ENCODE measurements at places on chromosomes 12 and 14. TPM values are rescaled to one million over a fixed set of nuclear protein-coding genes. Genes with fewer than 3 reads are reported as not detected.
A peak's percentile ranks its signal among the peaks of the same experiment; 100 is the strongest.

The BDKRB1 gene
- total RNA-seq: not detected

The FOXN4 gene
- total RNA-seq: not detected

The AKT1 gene
- total RNA-seq: 124 TPM

The FKBP11 gene
- total RNA-seq: 171 TPM

The CLEC4D gene
- total RNA-seq: not detected

The RBP5 gene
- not detected for total RNA-seq

The TPH2 gene
- not detected for total RNA-seq

The GLIPR1 gene
- 7.9 TPM for total RNA-seq

The KRT6C gene
- not detected for total RNA-seq

The INHBC gene
- total RNA-seq: 0.14 TPM

The GPR84 gene
- 0.13 TPM for total RNA-seq

The CTDSP2 gene
- 35.3 TPM for total RNA-seq

GRCh38 chr14:54188064-54188666, 208.6 kb upstream of the CDKN3 start:
- DNase-seq: no peak

DNA sequence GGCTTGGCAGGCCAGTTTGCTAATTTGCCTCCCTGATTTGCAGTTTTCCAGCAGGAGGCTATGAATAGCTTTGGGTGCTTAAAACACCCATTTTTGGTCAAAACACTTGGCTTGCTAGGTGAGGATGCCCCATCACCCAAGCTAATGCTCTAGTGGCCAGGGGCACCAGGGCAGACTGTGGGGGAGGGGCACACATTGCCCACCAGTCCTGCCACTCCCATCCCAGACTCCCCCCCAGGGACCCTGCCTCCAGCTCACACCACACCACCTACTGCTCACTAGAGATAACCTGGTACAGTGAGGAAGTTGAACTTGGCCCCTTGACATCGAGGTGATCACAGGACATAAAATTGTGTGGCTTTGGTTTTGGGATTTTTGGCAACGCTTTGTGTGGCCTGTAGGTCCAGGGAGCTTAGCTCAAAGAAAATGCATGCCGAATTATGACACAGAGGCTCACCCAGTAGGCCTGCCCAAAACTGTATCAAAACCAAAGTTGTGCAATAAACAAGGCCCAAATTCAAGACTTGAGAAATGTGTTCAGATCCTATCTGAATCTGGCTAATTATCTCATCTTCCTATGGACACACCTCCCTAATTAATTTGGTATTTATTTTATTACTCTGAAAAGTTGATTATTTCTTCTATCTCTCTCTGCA, 4.3 kb downstream of the NUAK1 start:
- no peak for DNase-seq

- no peak for DNase-seq
Observed at GRCh38 chr12:58847901-58848600, 72.3 kb downstream of the LRIG3 start.

GRCh38 chr14:39548358-39548757, 116.1 kb upstream of the FBXO33 start:
- no peak for DNase-seq

DNA sequence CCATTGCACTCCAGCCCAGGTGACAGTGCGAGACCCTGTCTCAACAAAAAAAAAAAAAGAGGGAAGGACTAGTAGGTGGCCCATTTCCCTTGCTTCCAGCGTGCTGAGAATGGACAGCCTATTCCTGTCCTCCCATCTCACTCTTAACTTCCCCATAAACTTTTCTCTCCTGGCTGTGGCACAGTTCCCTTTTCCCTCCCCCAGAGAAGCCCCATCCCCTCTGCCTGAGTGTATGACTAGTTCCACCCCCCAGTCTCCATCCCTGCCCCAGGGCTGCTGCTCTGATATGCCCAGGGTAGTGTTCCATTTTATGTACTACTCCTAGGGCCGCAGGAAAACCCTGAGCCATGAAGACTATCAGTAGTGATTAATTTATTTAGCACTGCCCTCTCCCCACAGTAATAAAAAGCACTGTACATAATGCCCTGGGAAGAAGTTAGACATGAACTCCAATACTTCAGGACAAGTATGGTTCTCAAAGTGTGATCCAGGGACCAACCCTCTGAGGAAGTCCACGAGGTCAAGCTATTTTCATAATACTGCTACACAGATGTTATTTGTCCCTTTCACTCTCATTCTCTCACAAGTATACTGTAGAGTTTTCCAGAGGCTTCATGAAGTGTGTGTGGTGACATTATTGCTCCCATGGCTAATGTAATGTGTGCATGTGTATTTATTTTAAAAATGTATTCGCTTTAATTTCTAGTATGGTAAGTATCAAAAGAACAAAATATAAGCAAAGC, 11.5 kb upstream of the CHD4 start:
- no peak for DNase-seq

DNA sequence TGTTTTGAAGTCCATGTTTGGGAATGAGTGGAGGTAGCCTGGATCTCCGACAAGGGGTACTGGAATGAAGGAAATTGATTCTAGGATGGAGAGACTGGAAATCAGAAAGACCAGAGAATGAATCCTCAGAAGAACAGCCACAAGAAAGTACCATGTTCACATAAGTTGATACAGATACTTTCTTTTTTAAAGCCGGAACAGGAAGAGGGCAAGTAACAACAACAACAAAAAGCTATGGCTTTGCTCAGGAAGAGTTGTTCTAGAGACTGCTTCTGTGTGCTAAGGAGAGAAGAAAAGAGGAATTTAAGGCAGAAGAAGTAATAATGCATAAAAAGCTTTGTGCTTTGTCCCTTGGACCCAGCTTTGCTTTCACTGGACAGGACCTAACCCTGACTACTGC, 6.2 kb downstream of the TC2N start:
- no peak for DNase-seq

- no peak for DNase-seq
Observed at GRCh38 chr14:97543221-97543620, 746.0 kb downstream of the VRK1 start.

DNA sequence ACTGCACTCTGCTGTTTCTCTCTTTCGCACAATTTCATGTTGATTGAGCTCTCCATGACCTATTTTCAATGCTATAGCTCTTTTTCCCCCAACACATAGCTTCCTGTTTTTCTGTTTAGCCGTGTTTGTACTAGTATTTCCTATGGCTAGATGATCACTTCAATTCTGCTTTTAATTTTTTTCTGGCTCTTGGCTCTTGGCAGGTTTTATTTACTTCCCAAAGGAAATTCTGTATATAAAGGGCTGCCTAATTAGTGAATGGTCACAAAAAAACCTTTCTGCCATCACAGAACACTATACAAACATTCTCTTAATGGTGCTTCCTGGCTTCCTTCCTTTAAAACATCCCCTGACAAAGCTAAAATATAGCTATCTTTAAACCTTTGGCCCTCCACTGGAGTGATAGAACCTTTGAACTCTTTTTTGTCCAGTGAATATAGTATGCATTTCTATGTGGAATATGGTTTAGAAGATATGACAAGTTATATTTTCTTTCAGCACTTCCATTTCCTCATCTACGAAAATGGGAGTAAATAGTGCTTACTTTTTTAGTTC, 88.2 kb downstream of the RASSF9 start:
- no peak for DNase-seq

GRCh38 chr14:106493962-106494823, 967.8 kb downstream of the TMEM121 start:
- no peak for DNase-seq

DNA sequence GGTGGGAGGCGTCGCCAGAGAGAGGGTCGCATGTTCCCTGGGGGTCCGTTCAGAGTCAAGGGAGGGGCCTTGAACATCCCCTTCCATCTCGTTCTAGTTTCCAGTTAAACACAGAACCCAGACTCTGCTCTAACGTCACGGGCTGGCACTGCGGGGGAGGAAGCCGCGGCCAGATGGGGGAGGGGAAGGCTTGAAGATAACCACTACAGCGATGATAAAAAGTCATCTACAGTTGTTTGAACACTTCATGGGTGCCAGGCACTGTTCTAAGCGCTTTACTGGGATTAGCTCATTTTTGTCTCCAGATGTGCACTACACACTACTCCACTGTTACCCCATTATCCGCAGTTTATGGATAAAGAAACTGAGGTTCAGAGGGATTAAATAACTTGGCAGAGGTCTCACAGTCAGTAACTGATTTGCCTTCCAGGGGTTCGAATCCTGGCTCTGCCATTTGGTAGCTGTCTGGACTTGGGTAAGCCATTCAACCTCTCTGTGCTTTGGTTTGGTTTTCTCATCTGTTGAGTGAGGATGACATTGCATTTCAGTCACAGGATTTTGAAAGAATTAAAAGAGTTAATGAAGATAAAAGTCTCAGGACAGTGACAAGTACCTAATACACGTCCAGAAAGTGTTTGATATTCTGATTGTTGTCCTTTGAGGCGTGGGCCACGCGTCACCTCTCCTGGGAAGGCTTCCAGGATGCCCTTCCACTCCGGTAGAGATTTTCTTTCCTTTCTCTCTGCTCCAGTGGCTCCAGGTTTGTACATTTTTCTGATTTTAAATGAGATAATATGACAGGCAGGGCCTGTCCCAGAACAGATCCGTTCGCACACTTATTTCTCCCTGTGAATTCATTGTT, 798 bp upstream of the RASAL1 start:
- DNase-seq: peak; percentile 58

DNA sequence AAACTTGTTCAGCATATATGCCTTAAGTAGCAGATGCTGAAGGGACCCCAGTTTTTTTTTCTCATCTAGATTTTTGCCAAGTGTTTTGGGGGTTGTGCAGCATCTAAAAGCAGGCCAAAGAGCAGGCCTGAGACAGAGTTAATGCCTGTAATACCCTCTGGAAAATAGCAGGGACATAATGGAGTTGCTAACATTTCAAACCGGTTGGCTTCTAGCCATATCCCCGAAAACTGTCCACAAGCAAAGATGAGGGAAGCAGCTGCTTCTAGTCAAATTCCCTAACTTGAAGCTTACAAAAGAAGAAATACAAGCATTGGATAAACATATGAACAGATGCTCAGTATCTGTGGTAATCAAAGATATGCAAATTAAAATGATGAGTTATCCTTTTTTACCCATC, 52.1 kb upstream of the AEBP2 start:
- DNase-seq: no peak

DNA sequence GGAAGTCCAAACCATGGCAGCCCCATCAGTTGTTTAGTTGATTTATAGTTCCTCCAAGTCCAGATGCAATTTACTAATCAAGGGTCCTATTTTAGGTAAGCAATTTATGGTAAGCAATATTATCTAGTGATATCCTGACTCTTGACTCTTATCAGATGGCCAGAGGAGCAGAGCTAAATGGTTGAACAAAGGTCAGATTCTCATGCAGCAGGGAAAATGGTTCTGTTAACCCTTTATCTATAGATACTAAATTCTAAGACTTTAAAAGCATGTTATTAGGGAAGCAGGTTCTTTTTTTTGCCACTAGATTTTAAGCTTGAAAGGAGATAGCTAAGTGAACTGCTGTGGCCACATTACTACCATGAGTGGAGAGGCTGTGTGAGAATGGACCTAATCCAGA, 427.1 kb upstream of the FBXO33 start:
- no peak for DNase-seq

DNA sequence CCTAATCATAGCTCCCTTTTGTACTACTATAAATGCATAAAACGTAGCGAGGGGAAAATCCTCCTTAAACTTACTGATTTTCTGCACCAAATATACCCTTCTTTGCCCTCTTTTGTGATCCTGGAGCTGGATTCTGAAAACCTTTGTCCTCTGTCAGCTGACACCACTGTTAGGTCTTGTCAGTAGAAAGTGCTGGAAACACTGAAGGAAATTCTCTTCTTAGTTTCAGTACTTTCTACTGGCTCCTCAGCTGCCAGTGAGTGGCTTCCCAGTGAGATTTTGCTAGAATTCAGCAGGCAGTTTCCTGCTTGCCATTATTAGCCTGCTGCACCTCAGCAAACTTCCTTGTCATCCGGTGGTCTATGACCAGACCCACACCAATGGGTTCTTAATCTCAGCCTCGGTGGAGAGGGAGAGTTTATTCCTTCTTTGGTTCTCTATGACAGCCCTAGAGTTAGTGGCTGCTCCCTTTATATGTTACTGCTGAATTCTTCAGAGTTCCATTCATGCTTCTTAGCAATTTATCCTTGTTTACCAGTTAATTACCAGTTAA, 476.2 kb downstream of the FSCB start:
- no peak for DNase-seq

DNA sequence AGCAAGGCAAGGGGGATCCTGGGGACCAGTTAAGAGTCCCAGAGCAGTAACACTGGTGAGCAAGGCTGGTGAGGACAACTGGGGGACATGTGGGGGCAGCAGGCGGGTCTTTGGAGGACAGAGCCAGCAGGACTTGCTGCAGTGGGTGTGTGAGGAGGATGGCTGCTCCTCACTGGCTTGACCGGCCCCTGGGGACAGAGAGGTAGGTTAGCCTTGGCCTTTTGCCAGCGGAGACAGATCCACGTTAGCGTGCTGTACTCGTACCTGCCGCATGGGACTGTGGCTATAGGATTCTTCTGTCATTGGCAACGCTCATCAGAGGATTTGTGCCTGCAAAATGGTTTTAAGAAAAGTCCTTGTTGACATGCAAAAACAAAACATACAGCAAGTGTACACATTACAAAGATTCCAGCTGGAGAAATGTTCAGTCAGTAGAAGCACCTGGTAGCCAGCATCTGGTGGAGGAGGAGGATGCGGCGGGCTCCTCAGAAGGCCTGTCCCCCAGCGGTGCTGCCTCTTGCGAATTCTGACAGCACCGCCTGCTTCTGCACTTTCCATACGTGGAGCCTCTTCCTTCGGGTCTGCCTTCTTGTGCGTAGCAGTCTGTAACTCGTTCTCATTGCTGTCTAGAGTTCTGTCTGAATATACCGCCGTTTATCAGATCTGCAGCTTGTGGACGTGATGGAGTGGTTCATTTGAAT, 91.3 kb downstream of the EP400 start:
- DNase-seq: no peak

DNA sequence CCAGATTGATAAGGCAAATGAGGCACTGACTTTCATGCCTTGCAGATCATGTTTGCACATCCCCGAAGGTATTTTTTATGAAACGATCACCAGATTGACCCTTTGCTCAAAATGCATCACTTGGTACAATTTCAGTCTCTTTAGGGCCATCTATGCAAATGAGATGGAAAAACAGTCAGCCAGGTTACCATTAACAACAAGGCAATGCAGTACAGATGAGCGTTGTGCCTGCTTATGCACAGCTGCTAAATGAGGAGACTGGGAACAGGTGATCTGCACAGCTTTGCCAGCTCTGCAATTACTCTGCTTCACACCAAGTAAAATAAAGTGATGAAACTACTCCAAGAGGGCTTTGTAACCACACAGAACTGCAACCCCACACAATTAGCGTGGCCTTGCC, 26.1 kb upstream of the PLEKHG7 start:
- no peak for DNase-seq

DNA sequence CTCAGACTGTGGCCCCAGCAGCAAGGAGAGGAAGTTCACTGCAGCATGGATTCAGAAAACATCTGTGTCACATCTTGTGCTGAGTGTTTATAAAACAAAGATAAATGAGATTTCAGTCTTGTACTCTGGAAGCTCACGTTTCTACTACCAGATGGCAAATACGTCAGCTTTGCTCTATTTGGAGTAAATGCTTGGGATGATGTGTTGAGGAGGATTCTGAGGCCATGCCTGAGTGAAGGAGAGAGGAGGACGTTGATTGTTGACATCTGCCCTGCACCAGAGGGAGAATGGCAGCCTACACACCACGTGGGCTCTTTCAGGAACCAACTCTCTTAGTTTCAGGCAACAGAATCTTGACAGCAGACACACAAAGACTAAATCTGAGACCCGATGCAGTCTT, 188.9 kb downstream of the TMEM132C start:
- no peak for DNase-seq

- DNase-seq: no peak
Observed at GRCh38 chr14:105204206-105204930, 23.3 kb upstream of the NUDT14 start.

Data from activated T-cell treated with anti-CD3 and anti-CD28 coated beads, Interleukin-2, amount 50 U/mL, for 4 hours (primary cell).